Dorsolateral prefrontal cortex (tissue), 122 donors: ENCODE measurements at places on chromosomes 1 and 21. TPM values are rescaled to one million over a fixed set of nuclear protein-coding genes. Genes with fewer than 3 reads are reported as not detected.

The ABCA4 gene
- total RNA-seq: 0.93 TPM

The NEXN gene
- 1.7 TPM for total RNA-seq

The UCK2 gene
- 21.3 TPM for total RNA-seq

The TAS1R1 gene
- total RNA-seq: not detected

The ADAMTS1 gene
- 69.6 TPM for total RNA-seq

The OR2L2 gene
- total RNA-seq: 7.1 TPM

The FCRL1 gene
- 0.53 TPM for total RNA-seq

The CCT8 gene
- 64.5 TPM for total RNA-seq

The HSPB7 gene
- 3.8 TPM for total RNA-seq

The LCE3D gene
- total RNA-seq: not detected

The VANGL2 gene
- 9.5 TPM for total RNA-seq

The SPRR2B gene
- not detected for total RNA-seq

The LINGO4 gene
- 0.16 TPM for total RNA-seq

The C1orf159 gene
- 25.0 TPM for total RNA-seq

The CALML6 gene
- total RNA-seq: 0.67 TPM

The UBASH3A gene
- total RNA-seq: not detected

The OR6N1 gene
- total RNA-seq: not detected

The ZBTB17 gene
- total RNA-seq: 47.9 TPM

The DNAI4 gene
- total RNA-seq: 33.3 TPM

The LCE3E gene
- not detected for total RNA-seq

The CD84 gene
- total RNA-seq: 5.3 TPM

The CGN gene
- total RNA-seq: 7.3 TPM

The SPATC1L gene
- total RNA-seq: 22.0 TPM

The DSTYK gene
- total RNA-seq: 37.1 TPM

The DCDC2B gene
- not detected for total RNA-seq

The TNNT2 gene
- total RNA-seq: 20.0 TPM

The CA6 gene
- not detected for total RNA-seq
